Activated naive CD4-positive, alpha-beta T cell treated with anti-CD3 and anti-CD28 coated beads, Interleukin-2, amount 10 ng/mL, durations not matched to agents 5 hours and 36 hours (primary cell): ENCODE measurements at places on chromosomes 3 and 15. TPM values are rescaled to one million over a fixed set of nuclear protein-coding genes. Genes with fewer than 3 reads are reported as not detected.

Gene CNTN4
- not detected for total RNA-seq

Gene DISP2
- total RNA-seq = 0.05 TPM

Gene PRKAR2A
- 30.6 TPM for total RNA-seq

Gene PCOLCE2
- not detected for total RNA-seq

Gene HRG
- total RNA-seq = not detected

Gene GCNT3
- total RNA-seq = not detected

Gene SLC6A11
- not detected for total RNA-seq

Gene VEPH1
- not detected for total RNA-seq

Gene COX5A
- 216 TPM for total RNA-seq

Gene ROBO2
- total RNA-seq = not detected

Gene ITGA11
- 0.60 TPM for total RNA-seq

Gene SEMA3G
- not detected for total RNA-seq

Gene LRRC31
- total RNA-seq = not detected

Gene ALDH1A2
- not detected for total RNA-seq
